ENCODE measurements at places on chromosomes 1 and 21. TPM values are rescaled to one million over a fixed set of nuclear protein-coding genes. Genes with fewer than 3 reads are reported as not detected.

DNA sequence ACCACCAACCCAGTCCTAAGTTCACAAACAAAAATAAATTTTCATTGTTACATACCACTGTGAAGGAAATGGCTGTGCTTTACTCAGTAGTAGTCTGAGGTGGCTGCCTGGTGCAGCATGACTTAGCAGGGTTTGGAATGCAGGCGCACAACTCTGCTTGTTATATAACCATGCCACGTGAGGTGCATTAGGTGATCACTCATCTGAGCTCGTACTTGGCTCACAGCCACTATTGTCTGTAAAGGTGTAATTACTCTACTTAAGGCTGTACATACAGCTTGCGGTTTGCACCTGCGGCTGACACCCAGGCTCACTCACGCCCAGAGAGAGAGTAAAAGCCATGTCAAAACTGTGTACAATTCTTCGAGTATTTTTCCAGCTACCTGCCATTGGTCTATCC is 599.4 kb downstream of the LTN1 start:
- no peak for DNase-seq

DNA sequence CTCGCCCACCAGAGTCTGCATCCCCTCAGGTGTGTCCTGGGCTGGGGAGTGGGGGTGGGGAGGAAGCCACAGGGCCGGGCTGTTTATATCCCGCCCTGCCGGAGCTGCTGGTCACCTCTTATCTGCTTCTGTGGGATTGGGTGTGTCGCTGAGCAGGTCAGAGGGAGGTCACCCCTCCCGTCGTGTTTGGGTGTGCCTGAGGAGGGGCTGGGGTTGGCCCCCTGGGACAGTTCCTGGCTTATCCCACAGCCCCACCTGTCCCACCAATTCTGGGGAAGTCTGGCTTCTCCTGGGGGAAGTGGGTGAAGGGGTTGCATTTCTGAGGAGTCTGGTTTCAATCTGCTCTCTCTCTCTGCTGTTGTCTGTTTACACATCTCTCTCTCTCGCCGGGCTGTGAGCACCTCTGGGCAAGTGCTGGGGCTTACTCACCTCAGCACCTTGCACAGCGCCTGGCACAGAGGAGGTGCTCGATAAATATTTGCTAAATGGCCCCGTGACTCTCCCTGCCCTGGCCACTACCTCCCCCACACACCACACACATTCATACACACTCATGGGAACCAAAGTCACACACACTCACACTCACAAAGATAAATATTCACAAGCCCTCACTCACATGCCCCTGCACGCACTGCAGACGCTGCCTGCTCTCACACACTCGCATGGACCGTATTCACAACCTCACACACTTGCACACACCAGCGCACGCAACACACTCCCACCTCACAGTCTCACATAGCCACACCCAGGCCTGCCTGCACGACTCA is 8.3 kb downstream of the ELF3 start:
- DNase-seq: peak; percentile 94

DNA sequence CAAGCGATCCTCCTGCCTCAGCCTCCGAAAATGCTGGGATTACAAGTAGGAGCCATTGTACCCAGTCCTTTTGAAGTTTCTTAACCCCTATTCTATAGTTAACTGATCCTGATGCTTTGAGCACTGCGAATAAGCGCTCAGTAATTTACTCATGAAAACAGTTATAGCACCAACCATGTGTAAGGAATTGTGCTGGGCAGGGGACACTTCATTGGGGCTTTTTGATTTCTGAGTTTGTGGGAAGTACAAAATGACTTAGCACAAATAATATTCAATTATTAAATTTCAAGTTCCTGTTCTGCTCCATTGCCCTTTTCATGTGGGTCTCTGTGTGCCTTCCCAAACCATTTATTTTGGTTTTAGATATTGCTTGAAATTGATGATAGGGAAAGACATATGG is 6.2 kb upstream of the HIPK1 start:
- DNase-seq: no peak

- no peak for DNase-seq
These were observed 73.2 kb downstream of the LRRC8C start for GRCh38 chr1:89705901-89706699.

DNA sequence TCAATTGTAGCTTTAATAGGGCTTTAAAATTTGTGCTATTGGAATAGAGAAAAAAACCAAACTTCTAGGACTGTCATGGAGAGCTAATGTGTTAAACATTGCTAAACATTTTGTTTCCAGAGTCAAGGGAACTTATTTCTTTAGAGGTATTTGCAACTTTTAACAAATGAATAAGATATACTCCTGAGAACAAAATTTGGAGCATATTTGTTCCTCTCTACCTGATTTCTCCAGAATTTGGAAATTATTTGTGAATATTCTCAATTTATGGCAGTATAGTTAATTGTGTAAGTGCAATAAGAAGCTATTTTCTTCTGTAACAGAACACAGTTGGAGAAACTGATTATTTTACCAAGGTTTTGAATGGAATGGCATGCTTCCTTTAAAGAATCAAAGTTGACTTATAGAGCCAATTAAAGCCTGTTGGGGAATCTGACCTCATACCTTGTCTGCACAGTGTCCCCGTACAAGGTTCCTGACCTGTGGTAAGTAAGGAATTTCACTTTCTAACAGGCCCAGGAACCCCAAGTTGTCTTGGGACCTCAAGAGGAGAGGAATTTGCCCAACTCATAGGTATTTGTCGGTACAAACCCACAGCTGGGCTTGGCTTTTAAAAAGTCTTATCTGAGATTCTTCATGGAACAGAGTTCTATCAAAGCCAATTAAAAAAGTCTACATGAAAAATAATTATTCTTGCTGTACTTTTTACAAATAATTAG is 72.6 kb upstream of the CSF1 start:
- no peak for DNase-seq

GRCh38 chr1:238658763-238659162 is 727.6 kb upstream of the CHRM3 start:
- DNase-seq: no peak

- DNase-seq: no peak
These were observed 11.3 kb downstream of the OLFML3 start for GRCh38 chr1:113990530-113990929.

DNA sequence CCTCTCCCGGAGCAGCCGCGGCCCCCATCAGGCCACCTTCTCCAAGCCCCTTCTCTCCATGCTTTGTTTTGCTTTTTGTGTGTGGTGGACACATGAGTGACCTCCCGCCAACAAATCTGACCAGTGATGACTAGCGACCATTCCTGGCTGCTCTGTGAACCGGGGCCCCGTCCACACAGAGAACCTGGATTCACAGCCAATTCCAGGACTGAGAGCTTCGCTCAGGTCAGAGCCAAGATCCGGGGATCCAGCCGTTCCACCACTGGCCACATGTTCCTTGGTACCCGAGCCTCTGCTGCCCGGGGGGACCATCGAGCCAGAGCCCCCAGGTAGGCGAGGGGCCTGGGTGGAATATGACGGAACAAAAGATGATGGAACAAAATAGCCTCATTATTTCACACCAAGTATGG is 46.7 kb upstream of the COL18A1 start:
- DNase-seq: peak; percentile 30

DNA sequence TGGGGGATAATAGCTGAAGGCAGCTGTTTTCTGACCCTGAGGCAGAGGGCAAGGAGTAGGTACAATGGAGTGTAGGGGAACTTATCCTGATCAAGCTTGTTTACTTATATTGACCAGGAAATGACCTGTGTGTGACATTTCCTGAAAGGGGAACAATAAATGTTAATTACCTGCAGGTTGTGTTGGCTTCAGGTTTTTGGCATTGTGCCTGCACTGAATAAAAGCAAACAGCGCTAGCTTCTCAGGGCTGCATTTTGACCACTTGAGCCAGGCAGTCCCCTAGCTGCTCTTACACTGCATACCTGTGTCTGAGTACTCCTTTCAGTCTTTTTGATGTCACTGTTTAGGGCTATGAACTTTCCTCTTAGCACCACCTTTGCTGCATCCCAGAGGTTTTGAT is 40.6 kb downstream of the DRAM2 start:
- DNase-seq: no peak

GRCh38 chr21:42746240-42746592 is 92.8 kb downstream of the PDE9A start:
- DNase-seq: no peak

Gene TIAM1
- 19.1 TPM for total RNA-seq

GRCh38 chr1:39410915-39411436 is 80.5 kb upstream of the BMP8A start:
- DNase-seq: no peak

DNA sequence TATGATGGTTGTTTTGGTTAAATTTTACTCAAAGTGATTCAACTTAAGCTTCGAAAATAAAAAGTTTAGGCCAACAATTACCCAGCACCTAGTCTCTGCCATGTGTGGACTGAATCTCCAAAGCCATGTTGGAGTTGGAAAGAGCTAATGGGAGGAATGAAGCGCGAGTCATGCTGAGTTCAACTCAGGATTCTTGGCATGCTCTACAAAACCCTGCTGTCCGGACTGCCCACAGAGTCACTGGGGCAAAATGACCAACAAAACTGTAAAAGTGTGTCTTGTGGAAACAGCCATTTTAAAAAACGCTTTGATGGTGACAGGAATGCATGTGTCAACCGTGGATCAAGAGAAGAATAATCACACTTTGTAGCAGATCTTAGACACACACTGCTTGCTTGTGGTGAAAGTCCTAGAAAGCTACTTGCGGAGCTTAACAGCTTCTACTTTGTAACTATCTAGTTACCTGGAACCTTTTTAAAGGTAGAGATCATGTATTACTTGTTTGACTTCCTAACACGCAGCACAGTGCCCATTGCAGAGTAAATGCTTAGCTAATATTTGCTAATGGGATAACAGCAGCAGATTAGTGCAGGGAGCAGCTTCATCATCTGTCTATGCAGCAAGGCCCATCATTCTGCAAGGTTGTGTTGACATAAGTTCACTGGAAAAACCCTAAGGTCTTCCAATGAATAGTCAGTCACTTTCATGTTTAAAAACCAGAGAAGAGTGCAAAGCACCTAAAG is 7.0 kb upstream of the GBP6 start:
- DNase-seq: no peak

Gene FBLIM1
- 22.5 TPM for total RNA-seq

GRCh38 chr1:16172964-16173446 is 17.1 kb upstream of the EPHA2 start:
- DNase-seq: no peak

Gene TAS1R3
- 1.0 TPM for total RNA-seq

Gene CYP2J2
- 1.8 TPM for total RNA-seq

DNA sequence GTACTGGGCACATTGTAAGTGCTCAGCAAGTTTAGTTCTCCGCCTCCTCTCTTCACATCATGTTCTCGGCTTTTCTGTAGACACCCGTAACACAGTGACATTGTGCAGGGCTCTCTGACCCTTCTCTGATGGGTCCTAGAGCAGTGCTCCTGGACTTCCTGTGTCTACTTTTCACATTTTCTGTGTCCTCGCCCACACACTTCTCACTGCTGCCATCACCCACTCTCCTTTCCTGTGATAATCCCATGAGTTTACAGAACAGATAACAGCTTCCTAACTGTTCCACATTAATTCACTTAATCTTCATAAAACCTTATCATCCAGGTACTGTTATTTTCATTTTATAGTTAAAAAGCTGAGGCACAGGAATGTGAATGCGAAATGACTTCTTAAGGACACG is 13.2 kb upstream of the DMRTA2 start:
- DNase-seq: no peak

- DNase-seq: no peak
These were observed 101.7 kb upstream of the ETV3 start for GRCh38 chr1:157239936-157240335.

Gene AMPD1
- 0.30 TPM for total RNA-seq

GRCh38 chr21:26965040-26965906 is 1.6 kb downstream of the ADAMTS5 start:
- DNase-seq: no peak

DNA sequence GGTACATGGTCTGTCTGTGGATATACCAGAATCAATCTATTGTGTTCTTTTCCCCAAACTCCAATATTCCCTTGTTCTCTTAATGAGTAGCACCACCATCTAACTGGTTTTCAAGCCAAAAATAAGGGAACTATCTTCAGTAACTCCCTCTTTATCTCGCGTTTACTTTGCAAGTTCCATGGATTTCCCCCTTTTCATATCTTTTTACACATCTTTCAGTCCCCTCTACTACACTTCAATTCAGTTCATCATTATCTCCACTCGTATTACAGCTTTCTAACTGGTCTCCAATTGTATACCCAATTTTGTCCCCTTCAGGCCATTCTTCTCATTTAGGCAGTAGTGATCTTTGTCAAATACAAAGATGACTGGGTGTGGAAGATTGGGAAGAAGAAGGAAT is 4.1 kb upstream of the TMCO1 start:
- DNase-seq: no peak

DNA sequence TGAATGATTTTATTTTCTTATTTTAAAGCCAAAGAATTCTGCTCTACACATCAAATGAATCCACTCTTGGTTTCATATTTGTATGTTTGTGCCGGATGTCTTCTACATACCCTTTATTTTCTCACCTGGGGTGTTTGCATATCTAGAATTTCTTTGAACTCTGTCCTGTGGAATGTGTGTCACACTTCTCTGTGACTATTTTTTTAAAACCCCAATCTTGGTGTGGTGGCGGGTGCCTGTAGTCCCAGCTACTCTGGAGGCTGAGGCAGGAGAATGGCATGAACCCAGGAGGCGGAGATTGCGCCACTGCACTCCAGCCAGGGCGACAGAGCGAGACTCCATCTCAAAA is 35.4 kb downstream of the CENPF start:
- DNase-seq: no peak

DNA sequence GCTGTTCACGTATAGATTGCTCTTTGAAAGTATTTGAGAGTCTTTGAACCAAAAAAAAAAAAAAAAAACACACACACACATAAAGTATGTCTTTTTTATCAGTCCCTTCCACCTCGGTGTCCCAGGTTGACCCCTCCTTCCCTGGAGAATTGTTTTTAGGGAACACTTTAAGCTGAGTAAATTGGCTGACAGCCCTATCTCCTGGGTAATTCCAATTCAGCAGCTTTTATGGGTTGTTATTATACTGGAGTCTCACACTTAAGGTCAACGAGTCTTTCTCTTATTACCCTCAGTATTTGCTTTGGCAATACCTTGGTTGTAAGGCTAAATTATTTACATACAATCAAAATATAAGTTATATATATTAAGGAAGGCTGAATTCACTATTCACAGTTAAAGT is 69.4 kb downstream of the SLC30A10 start:
- DNase-seq: no peak

Gene GPR25
- total RNA-seq: 0.49 TPM

GRCh38 chr1:154831462-154831861 is 38.6 kb downstream of the KCNN3 start:
- no peak for DNase-seq
